Smooth muscle cell of the pulmonary artery (primary cell): ENCODE measurements at places on chromosomes 12 and 14. TPM values are rescaled to one million over a fixed set of nuclear protein-coding genes. Genes with fewer than 3 reads are reported as not detected.

The LRRC10 gene
- total RNA-seq: not detected in 2 replicates

The DENR gene
- total RNA-seq: 26.3 and 28.7 TPM in 2 replicates

The PRH2 gene
- total RNA-seq: not detected in 2 replicates

The WIF1 gene
- not detected in 2 replicates for total RNA-seq

The KNTC1 gene
- total RNA-seq: 10.5 and 12.1 TPM in 2 replicates

The FOXN4 gene
- not detected in 2 replicates for total RNA-seq

The NUP37 gene
- total RNA-seq: 20.0 and 28.7 TPM in 2 replicates

The PROX2 gene
- not detected in 2 replicates for total RNA-seq

The CIROP gene
- total RNA-seq: 0.13 TPM in 1 of 2 replicates, not detected in the other

The RILPL2 gene
- total RNA-seq: 4.6 and 7.9 TPM in 2 replicates

The PPP1R36 gene
- total RNA-seq: 0.39 and 1.2 TPM in 2 replicates

The NUAK1 gene
- total RNA-seq: 15.6 and 31.4 TPM in 2 replicates

The TMEM233 gene
- total RNA-seq: 0.91 and 6.7 TPM in 2 replicates

The TAS2R8 gene
- total RNA-seq: not detected in 2 replicates

The FAR2 gene
- 2.9 and 10.7 TPM in 2 replicates for total RNA-seq

The TDRD9 gene
- 1.3 and 8.5 TPM in 2 replicates for total RNA-seq

The FAM181A gene
- total RNA-seq: not detected in 2 replicates

The BDKRB2 gene
- 0.73 and 2.7 TPM in 2 replicates for total RNA-seq

The GPR137C gene
- 0.33 and 0.39 TPM in 2 replicates for total RNA-seq

The INSM2 gene
- not detected in 2 replicates for total RNA-seq

The HVCN1 gene
- total RNA-seq: 2.3 and 2.7 TPM in 2 replicates

The VWF gene
- total RNA-seq: 0.92 and 1.2 TPM in 2 replicates
